H1 (cell line): ENCODE measurements at places on chromosomes 11 and 22. TPM values are rescaled to one million over a fixed set of nuclear protein-coding genes. Genes with fewer than 3 reads are reported as not detected.

The CRYBB1 gene
- total RNA-seq = 1.7 and 4.2 TPM in 2 replicates

DNA sequence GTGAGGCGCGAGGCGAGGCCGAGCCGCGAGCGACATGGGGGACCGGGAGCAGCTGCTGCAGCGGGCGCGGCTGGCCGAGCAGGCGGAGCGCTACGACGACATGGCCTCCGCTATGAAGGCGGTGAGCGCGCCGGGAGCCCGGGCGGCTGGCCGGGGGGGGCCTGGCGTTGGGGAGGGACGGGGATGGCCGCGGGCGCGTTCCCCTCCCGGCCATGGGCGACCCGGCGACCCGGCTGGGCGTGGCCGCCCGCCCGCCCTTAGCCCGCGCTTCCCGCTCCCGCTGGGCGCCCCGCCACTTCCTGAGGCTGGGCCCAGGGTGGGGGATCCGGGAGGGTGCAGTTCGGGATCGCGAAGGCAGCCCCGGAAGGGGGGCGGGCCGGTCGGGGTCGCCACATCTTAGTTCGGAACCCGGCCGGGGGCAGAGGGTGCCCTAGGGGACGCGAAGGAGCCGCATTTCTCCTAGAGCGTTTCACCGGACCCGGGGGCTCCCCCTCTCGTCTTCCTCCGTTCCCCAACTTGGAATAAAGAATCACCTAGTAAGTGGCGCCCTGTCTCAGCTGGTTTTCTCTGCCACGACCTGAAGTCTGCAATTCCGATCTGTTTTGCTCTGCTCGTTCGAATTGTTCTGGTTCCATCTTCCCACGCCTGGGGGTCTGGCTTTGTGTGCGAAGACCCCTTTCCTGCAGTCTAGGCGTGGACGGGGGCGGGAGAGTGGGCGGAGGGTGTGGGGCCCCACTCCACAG lies 536 bp downstream of the YWHAH start:
- H3K4me1 ChIP-seq = peaks cover 14% of the 10 kb centered on the region; the same call in 1 of the 2 replicates
- peak overlapping the region; percentile 80 for H3K4me3 ChIP-seq
- H3K36me3 ChIP-seq = peaks cover 28% of the 10 kb centered on the region; the same call in 1 of the 2 replicates
- DNase-seq = peak; percentile 71

GRCh38 chr11:14784230-14784629 lies 107.8 kb downstream of the CYP2R1 start:
- no peaks in the 10 kb centered on the region for H3K4me1 ChIP-seq
- no peak for DNase-seq
- H3K36me3 ChIP-seq = no peaks in the 10 kb centered on the region
- no peak overlapping the region for H3K27ac ChIP-seq

DNA sequence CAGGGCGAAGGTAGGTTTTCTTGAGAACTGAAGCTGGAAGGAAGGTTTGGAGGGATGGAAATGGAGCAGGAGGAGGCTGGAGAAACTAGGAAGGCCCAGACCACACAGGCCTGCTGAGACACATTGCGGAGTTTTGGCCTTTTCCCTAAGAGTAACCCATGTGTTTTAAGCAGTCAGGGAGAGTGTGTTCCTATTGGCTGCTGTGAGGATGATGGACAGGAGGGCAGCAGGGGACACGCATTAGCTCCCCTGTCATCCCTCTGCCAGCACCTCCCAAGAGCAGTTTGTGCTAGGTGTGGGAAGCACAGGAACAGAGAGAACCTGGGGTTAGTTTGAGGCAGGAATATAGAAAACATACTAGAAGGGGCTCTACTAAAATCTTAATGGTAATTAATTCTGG lies 842.1 kb downstream of the TBC1D22A start:
- H3K27me3 ChIP-seq = no peaks in the 10 kb centered on the region
- no peak overlapping the region for H3K27ac ChIP-seq
- no peak for DNase-seq
- no peak overlapping the region for H3K4me3 ChIP-seq
